Kidney (tissue), 22 donors: ENCODE measurements at places on chromosomes 5 and 9.

- H3K4me1 ChIP-seq: no peaks in the 10 kb centered on the region
- no peaks in the 10 kb centered on the region for H3K36me3 ChIP-seq
- no peak overlapping the region for H3K4me3 ChIP-seq
- no peaks in the 10 kb centered on the region for H3K27me3 ChIP-seq
These were observed 72.9 kb downstream of the ARHGEF37 start for GRCh38 chr5:149654231-149654630.

DNA sequence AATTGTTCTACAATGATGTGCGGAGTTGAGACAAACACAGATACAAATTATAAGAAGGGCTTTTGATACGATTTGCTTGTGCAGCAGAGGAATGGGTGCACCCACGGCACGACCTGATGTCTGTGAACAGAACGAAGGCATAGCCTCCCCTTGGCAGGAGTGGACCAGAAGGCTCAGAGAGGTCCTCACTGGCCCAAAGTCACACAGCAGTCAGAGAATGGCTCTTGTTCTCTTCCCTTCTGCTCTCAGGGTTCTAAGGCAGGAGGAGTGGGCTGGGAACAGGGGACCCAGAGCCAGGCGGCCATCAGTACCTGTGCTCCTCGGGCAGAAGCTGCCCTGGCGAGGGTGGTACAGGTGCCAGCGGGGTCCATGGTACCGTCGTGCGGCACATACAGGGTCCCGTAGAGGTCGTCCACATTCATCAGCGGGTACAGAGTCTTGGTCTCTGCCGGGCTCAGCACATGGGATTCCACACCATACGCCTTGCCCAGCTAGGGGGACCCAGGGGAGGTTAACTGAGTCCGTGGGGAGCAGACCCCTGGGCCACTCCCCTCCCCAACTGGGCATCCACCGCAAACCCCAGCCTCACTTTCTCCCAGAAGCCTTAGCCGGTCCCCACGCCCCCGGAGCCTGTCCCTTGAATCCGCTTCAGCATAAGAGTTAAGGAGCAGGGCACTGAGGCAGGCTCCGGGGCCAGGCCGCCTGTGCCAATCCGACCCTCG lies 7.0 kb downstream of the SARDH start:
- DNase-seq: no peak
- H3K27ac ChIP-seq: no peak overlapping the region
- no peaks in the 10 kb centered on the region for H3K36me3 ChIP-seq
- H3K4me1 ChIP-seq: no peaks in the 10 kb centered on the region
- no peak overlapping the region for H3K4me3 ChIP-seq
- no peaks in the 10 kb centered on the region for H3K27me3 ChIP-seq

GRCh38 chr5:35856765-35857351 lies at the start of gene IL7R:
IL7R (plus strand) TSS chr5:35856891; CDS start chr5:35856978, 87 bp downstream.
- no peak for DNase-seq
- H3K4me1 ChIP-seq: peaks cover 2% of the 10 kb centered on the region
- no peak within 1 kb of the TSS for H3K27ac ChIP-seq
- H3K36me3 ChIP-seq: no peaks in the 10 kb centered on the region
- H3K4me3 ChIP-seq: no peak within 1 kb of the TSS

DNA sequence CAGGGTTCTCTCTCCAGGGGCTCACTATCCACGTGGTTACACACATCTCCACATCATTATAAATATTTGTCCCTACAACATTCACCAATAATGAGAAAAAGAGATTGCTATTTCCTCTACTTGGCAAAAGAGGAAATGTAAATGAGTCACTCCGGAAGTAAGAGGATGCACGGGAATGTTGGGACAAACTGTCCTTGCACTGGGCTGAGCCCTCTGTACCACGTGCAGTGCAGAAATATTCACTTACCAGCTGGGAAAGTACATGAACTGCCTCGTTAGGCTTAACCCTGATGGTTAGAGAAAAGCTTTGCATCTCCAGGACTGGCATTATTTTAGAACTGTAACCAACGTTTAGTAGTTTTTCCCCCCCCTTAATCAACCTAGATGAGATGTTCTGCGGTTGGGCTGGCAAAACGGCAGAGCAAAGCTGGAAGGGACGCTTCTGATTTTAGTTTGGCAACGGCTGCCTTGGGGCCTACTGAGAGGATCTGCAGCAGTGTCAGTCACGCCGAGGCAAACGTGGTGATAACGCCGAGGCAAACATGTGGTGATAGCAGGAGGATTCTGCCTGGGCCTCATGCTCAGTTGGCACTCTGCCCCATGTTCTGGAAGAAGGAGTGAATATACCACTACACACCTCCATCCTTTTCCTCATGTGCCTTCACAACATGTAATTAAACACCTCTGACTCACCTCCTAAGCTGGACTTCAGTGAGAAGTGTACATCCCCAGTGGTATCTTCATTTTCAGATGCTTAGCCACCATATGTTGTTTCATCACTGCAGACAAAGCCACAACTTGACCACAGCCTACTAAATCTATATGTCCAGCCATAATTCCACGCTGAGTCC lies 661.4 kb upstream of the KLF4 start:
- no peak overlapping the region for H3K27ac ChIP-seq
- no peak for DNase-seq
- no peaks in the 10 kb centered on the region for H3K36me3 ChIP-seq

DNA sequence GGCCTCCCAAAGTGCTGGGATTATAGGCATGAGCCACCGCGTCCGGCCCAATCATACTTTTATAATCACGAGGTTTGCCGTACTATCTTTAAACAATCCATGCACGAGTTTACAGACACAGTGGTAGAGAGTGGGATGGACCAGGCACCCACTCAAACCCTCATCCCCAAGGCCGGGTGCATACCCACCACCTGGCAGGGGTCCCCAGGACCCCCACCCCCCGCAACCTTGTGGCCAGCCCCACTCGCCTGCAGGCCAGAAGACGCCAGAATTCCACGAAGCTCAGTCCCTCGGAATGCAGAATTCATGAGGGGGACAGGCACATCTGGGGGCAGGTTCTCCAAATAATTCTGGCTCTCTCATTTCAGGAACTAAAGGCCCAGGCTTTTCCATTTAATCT lies 17.1 kb downstream of the NACC2 start:
- H3K27me3 ChIP-seq: no peaks in the 10 kb centered on the region
- H3K27ac ChIP-seq: no peak overlapping the region
- H3K4me1 ChIP-seq: no peaks in the 10 kb centered on the region
- H3K4me3 ChIP-seq: no peak overlapping the region
